ENCODE measurements at places on chromosomes 4 and X.

DNA sequence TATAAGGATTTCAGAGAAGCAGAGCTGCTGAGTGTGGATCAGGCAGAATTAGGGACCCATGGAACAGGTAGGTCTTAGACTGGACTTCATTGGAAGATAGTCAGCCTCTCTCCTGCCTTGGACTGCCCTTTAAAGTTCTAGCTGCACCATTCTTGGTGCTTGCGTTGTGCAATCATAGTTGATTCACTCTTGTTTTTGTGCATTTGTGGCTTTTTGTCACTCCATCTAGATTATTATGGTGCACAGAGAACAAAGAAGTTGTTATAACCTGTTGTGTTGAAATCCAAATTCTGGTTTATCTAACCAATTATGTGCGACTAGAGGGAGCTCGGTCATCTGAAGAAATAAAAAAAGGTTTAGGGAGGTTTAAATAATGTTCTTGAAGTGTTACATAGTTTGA, 59.3 kb downstream of the JADE1 start:
- DNase-seq: no peak

GRCh38 chr4:182547435-182547834, 304.2 kb downstream of the TENM3 start:
- DNase-seq: peak; percentile 65

DNA sequence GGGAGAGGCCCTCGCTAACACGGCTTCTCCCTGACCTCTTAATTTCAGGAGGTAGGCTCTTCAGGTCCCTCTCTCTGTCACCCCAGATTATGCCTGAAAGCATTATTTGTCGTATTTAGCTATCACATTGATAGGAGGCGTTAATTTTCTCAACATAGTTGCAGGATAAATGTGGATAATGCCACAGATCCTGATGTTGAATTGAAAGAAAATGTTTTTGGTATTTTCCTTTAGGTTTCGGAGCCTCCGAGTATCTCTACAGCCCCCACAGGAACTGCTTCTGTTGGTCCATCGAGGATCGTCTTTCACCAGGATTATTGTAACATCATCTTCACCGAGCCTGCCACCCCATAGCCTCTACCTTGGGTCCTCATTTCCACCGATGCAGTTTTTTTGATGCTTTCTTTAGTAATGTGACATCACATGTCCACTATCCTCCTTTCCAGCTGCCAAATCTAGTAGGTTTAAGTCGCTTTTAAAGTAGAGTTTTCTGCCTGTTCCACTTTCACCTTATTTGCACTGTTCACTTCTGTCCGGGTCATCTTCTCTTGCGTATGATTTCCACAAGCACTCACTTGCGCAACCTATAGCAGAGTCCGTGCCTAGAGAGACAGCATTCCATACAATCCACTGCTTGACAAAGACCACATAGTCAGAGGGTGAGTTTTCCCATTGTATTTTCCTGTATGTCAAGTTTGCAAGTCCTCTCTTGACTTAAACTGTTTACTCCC, 665 bp downstream of the TIGD2 start:
- no peak for DNase-seq

DNA sequence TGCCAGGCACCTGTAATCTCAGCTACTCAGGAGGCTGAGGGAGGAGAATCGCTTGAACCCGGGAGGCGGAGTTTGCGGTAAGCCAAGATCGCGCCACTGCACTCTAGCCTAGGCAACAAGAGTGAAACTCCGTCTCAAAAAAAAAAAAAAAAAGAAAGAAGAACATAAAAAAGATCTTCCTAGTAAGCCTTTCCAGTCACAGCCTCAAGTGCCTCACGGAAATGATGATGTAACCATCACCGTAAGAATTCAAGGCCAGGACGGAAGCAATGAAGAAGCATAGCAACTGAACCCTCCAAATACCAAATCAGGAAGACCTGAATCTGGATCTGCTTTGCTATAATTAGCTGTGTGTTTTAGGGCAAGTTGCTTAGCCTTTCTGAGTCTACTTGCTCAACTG, 28.8 kb downstream of the RBM47 start:
- DNase-seq: no peak

DNA sequence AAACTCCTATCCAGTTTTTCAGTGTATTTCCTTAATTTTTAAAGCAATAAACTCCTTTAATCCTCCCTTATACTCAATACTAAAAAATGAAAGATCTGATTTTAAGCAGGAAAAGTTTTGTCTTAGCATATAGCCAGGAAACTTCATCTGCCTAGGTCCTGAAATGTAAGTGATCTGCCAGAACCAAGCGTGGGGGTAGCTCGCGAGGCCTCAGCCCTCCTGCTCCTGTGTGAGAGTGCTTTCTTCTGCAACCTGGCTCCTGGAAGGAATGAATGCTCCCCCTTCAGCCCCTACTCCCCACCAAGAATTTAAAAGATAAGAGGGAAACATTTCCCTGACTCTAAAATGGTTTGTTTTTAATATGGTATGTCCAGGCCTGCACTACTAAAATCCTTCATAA, 160.1 kb downstream of the CBR4 start:
- DNase-seq: no peak

DNA sequence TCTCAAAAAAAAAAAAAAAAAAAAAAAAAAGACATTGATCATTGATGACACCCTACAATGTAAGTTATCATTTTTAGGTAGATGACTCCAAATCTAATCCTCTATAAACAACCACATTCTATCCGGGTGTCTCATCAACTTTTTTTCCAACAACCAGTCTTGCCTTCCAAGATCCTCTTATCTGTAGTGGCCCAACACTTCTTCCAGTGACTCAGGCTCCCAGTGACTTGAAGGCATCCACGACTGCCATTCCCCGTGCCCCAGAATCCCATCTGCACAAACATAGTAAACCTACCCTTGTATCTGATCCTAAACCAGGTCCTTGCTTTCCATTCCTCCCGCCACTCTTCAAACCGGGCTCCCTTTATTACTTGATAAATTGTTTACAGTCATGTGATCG, 15.6 kb upstream of the TSPAN5 start:
- no peak for DNase-seq

- no peak for DNase-seq
Measured at GRCh38 chr4:186878203-186878776, 154.6 kb upstream of the FAT1 start.

DNA sequence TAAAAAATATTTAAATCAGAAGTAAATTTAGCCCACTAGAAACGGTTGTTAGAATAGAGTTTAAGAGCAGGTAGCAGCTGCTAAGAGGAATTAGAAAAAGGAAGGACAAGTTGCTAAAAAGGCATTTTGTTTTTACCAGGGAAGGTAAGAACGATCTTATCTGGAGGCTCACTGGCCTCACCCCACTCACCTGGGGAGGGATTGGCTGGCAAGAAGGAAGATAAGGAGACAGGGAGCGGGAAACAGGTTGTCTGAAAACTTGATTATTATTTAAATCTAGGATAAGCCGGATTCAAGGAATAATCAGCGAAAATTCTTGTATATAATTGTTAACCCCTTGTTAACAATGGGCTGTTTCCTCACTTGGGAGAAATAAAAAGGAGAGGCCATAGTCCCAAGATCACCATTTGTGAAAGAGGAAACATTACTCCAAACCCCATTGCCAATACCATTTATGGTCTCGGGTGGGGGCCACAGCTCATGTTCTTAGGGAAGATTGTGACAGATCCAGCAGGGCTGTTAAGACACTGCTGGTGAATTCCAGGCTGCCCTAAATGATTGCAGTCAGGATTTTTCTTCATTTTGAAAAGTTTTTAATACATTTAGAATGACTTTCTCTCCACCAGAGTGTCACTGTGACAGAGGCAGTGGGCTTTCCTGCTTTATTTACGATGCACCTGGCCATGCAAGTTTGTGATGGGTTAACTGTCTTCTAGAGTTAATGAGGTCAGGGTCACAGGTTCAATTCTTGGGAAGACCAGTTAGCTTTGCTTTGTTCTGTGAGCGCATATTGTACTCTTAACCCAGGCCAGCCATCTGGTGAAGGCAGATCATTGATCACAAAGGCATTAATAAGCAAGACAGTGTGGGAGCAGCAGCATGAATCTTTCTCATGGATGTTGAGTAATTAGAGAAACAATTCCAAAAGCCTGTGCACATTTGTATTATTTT, 106.6 kb downstream of the CEP135 start:
- DNase-seq: no peak

GRCh38 chr4:8345946-8346814, 76.6 kb downstream of the HTRA3 start:
- DNase-seq: no peak

GRCh38 chr4:168618577-168619265, 121.9 kb downstream of the PALLD start:
- no peak for DNase-seq

GRCh38 chr4:71375494-71375893, 36.7 kb downstream of the SLC4A4 start:
- DNase-seq: no peak

DNA sequence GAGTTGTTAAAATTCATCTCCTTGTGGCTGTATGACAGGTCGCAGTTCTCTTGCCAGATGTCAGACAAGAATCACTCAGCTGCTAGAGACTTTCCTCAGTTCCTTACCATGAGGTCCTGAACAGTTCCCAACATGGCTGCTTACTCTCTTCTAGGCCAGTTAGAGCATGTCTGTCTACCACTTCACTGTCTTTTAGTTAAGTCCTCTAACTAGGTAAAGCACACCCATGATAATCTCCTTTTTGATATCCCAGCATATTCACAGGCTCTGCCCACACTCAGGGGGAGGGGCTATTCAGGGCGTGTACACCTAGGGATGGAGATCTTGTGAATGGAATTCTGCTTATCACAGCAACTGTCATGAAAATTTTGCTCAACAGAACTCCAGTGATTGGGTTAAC, 190.1 kb downstream of the ADAMTS3 start:
- no peak for DNase-seq

DNA sequence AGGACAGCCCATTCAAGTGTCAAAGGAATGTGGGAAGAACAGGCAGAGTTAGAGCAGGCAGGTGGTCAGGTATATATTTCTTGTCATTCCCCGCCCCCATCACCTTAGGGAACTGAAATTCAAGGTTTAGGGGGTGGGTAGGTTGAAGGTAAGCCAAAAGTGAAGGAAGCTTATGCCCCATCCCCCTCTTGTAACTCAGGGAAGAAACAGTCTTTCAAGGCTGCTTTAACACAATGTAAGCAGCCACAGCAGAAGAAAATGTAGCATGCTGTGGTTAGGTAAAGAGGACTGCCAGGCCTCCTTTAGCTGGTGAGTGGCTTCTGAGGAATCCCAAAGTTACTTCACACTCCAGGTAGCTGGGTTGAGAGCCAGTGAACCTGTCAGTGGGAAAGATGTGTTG, 122.3 kb downstream of the RS1 start:
- no peak for DNase-seq

DNA sequence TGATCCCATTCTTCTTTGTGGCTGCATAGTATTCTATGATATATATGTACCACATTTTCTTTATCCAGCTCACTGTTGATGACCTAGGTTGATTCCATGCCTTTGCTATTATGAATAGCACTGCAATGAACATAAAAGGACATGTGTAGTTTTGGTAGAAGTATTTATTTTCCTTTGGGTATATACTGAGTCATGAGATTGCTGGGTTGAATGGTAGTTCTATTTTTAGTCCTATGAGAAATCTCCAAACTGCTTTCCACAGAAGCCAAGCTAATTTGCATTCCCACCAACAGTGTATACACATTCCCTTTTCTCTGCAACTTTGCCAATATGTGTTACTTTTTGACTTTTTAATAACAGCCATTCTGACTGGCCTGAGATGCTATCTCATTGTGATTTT, 278.3 kb downstream of the PCDH18 start:
- DNase-seq: no peak

DNA sequence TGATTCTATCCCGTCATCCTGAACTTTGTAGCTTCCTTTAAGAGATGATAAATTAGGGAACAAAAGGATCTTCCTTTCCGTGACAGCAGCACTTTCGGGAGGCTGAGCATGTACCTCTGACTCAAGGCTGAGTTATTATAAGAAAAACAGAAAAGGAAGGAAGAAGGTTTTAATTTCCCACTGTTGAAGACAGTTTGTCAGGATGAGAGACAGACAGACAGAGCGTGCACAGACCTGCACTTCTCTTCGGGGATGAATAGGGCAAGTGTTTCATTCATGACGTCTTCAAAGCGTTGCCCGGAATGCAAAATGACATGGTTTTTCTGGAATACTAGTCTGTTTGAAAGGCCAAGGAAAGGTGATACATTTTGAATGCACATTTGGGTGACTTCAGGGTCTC, 405.3 kb upstream of the FAT1 start:
- no peak for DNase-seq

DNA sequence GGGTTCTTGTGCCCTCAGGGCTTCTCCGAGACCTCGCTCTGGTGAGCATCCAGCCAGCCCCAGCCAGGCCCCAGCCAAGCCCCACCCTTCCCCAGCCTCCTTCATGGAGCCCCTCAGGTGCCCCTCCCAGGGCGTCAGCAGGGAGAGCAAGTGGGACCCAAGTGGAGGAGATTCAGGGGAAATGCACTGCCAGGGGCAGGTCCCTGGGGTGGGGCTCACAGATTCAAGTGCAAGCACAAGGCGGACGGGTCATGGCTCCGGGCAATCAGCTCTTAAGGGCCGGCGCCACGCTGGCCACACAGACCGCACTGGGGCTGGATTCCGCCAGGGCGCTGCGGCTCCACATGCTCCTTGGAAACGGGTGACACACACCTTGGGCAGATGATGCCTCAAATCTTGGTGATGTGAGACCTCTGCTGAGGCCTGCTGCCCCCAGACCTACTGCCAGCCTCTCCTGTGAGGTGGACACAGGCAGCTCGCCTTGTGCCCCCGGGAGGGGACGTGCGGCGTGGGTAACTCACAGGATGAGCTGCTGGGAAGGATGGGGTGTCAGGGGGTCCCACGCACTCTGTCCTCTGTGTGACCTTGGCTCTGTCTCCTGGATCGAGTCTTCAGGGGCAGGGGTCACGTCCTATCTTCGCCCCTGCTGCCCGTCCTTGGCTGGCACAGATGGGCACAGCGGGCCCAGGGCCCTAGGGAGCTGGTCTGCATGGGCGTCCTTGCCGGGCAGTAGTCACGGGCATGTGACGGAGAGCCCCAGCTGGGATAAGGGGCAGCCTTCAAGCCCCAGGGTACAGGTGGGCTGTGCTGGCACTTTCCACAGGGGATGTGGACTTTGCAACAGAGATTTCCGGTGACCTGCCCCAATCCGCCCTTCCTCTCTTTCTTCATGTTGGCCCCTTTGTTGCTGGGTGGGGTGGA, 17.1 kb downstream of the NAT8L start:
- no peak for DNase-seq

DNA sequence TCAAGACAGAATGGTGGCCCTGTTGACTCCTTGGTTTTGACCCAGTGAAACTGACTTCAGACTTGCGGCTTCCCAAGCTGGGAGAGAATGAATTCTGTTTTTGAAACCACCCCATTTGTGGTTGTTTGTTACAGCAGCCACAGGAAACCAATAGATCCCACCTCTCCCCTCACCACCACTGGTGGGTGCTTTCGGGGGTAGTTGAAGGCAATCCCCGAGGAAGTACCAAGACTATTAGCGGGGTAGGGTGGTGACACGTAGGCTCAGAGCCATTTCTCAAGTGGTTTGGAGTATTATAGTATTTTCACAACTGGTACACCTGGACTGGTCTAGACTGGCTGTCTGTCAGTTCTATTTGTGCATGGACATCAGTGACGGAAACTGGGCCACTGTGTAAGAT, 189.1 kb upstream of the RBPJ start:
- DNase-seq: peak; percentile 52
